ENCODE measurements at places on chromosomes 16 and 17. TPM values are rescaled to one million over a fixed set of nuclear protein-coding genes. Genes with fewer than 3 reads are reported as not detected.

Gene SPNS2
- not detected for total RNA-seq

Gene SOX8
- total RNA-seq: 0.20 TPM

Gene KRT25
- not detected for total RNA-seq

Gene KREMEN2
- not detected for total RNA-seq

Gene CSH2
- not detected for total RNA-seq

Gene KRT40
- not detected for total RNA-seq

Gene CRYBA1
- not detected for total RNA-seq

Gene CDYL2
- total RNA-seq: 15.8 TPM

Gene JUP
- 0.14 TPM for total RNA-seq

Gene CCL2
- total RNA-seq: not detected

Gene LRRC46
- 0.86 TPM for total RNA-seq

GRCh38 chr16:57186872-57187854 lies 1.0 kb downstream of the RSPRY1 start:
- no peak for DNase-seq

DNA sequence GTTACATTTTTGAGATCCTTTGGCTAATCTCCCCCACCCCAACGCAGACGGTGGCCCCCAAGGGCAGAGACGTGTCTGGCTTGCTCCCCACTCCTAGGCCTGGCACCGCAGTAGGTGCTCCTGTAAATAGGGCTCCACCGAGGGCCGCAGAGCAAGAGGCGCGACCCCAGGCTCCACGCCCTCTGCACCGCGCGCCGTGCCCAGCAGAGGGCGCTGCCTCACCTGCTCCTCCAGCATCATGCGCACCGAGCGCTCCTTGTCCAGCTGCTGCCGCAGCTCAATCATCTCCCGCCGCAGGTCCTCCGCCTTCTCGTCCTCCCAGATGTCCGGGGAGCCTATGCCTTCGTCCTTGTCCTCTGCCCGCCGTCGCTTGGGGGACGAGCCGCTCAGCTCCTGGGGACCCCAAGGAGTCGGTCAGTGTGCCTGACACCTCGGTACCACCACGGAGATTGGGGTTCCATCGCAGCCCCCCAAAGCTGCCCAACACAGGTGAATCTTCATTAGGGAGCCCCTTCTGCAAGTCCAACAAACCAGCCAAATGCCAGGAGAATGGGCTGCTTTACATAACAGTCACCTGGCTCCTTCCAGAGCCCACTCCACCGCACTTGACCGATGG lies 11.2 kb downstream of the TFAP4 start:
- DNase-seq: no peak

DNA sequence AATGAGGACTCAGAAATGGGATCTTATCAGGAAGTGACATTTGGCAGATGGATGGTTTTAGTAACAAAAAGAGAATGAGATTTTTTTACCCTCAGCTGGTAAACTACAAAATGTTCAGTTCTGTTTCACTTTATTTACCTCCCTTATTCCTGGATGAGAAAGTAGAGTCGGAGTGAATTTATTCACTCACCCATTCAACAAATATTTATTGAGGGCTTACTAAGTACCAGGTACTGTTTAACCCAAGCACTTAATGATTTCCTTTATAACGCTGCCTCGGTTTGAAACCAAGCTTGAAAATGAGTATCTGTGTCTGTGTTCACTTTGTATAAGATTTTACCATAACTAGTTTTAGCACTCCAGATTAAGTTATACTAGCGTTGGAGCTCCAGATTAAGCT lies 38.1 kb downstream of the CDRT15 start:
- DNase-seq: no peak

DNA sequence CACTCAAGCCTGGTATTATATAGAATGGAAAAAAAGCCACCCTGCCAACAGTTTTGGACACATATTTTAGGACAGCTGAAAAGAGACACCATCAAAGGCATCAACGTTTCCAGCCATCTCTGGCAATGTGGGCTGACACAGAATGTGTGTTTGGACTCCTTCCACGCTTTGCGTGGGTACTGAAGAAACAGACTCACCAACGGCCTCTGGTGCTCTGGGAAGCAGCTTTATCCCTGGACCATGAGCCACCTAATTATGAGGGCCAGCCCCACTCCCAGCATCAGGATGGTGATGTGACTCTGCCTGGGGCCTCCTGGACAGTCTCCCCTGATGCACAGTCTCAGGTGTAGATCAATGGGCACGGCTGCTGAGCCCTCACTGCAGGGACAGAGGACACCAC lies 27.9 kb downstream of the CCDC57 start:
- no peak for DNase-seq

GRCh38 chr16:17362946-17363345 lies 107.8 kb downstream of the XYLT1 start:
- no peak for DNase-seq

GRCh38 chr17:72853440-72854415 lies 238.8 kb downstream of the SLC39A11 start:
- no peak for DNase-seq

DNA sequence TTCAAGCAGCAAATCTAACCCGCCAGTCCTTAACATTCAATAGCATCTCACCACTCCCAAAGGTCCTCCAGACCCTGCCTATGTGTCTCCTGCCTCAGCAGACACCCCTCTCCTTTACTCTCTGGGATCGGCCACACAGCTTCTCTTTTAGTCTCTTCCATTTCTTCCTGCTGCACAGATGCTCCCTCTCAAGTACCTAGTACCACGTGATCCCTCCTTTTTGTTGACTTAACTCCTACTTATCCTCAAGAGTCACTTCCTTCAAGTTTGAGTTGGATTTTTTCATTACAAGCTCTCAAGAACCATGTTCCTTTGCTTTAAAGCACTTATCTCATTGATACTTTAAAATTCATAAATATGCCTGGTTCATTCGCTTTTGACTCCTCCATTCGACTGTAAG lies 24.9 kb downstream of the AMFR start:
- no peak for DNase-seq

GRCh38 chr17:16171613-16172012 lies 43.7 kb downstream of the NCOR1 start:
- no peak for DNase-seq

DNA sequence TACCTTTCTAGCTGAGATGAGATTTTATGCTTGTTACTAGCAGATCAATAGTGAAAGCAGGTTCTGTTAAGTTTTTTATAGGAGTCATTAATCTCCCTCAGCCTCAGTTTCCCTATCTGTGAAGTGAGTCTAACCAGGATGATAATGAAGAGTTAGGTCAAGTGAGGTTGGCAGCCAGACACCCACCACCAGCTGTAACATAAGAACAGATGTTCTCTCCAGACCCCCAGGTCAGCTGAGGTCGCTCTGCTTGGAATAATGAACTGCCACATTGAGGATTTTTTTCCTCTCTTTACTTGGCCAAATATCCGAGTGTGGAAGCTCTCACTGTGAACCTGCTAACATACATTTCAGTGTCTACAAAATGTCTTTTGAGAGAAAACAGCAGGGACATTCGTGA lies 389.6 kb downstream of the WWOX start:
- DNase-seq: no peak

DNA sequence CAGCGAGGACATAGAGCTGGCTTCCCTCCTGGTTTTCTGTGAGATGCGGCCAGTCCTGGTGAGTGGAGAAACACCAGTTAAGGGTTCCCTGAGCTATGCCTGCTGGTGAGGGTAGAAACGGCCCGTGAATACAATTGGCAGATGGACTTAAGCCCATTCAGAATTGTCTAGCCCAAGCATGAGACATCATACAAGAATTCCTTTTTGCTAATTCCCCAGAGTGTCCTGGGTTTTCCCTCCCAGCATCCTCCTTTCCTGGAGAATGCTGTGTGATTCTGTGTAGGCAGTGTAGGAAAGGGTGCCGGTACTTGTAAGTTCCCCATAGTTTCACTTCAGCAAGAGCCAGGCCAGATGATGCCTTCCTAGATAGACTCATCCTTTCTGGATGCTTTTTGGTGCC lies 65.1 kb downstream of the SDR42E1 start:
- DNase-seq: no peak

DNA sequence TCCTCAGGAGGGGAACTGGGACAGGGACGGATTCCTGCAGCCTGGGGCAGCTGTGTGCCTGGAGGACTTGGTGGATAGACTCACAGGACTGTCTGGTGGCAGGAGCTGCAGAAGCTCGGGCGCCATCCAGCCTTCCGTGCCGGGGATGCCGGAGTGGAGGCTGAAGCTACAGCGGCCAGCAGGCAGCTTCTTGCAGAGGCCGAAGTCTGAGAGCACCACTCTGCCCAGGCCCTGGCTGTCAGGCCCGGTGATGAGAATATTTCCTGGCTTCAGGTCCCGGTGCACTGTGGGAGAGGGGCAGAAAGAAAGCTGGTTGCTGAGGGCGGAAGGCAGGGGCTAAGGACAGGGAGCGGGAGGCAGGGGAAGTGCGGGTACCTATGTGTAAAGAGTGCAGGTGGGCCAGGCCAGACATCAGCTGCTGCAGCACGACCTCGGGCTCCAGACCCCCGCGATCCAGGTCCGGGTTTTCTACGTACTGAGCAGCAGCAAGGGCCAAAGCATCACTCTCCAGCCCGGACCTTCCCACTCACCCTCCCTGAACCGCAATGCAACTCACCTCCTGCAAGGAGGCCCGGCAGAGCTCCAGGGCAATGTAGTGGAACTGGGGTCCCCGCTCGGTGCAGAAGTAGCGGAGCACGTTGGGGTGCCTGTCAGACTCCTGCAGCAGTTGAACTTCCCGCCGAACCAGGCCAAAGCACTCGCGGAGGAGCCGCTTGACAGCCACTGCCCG lies 16.1 kb downstream of the PLK1 start:
- DNase-seq: no peak

DNA sequence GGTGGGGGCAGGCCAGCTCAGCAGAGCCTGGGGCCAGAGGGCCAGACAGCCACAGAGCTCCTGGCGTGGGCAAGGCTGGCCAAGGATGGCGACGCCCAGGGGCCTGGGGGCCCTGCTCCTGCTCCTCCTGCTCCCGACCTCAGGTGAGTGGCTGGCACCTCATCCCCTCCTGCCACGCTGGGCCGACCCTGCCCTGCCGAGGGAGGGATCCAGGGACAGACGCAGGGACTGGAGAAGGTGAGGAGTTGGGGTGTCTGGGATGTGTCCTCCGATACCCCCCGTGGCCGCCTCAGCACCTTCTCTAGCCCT lies at the start of gene ADGRG3:
TSS of gene ADGRG3 (plus strand) at position 44 of the 309 bp plus-strand sequence. CDS start at position 86, 42 bp downstream.
- DNase-seq: no peak

DNA sequence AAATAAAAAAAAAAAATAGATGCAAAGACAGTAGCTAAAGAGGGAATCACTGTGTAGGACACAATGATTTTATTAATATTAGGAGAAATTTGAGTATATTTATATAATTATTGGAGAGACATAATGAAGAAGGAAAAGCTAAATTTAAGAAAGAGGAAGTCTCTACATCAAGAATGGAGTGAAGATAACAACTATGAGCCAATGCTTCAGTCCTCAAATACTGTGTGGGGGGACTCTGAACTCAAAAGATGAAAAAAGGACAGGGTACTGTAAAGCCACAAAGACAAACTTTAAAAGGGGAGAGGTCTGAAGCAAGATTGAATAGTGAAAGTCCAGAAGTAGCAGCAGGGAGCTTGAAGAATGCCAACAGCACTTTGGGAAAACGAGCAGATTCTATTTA lies 44.7 kb downstream of the SKAP1 start:
- DNase-seq: no peak

GRCh38 chr17:80613732-80614071 lies 69.1 kb downstream of the RPTOR start:
- DNase-seq: no peak

GRCh38 chr16:78436846-78437245 lies 337.4 kb downstream of the WWOX start:
- no peak for DNase-seq

- DNase-seq: no peak
Observed at GRCh38 chr17:17108451-17109049, 66.3 kb downstream of the MPRIP start.

DNA sequence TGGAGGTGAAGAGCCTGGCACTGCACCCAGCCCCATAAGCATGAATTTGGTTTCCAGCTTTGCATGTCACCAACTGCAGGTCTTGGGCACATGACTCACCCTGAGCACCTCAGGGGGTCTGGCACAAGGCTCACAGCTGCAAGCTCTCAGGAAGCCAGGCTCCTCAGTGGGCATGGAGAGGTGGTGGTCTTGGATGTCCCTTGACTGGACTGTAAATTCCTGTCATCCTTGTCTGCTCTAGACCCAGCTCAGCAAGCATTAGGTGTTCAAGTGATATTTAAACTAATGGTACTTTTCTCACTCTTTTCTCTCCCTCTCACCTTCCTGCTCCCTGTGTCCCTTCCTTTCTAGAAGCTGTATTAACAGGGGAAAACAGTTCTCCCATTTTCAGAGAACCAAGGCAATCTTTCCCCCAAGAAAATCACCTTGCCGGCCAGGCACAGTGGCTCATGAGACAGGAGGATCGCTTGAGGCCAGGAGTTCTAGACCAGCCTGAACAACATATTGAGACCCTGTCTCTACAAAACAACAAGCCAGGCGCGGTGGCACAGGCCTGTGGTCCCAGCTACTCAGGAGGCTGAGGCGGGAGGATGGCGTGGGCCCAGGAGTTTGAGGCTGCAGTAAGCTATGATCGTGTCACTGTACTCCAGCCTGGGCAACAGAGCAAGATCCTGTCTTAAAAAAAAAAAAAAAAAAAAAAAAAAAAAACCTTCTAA lies 5.1 kb upstream of the KIFC3 start:
- DNase-seq: no peak

- DNase-seq: no peak
Observed at GRCh38 chr16:610513-611381, 20.0 kb upstream of the WFIKKN1 start.

- no peak for DNase-seq
Observed at GRCh38 chr17:17824119-17824782, 12.5 kb downstream of the SREBF1 start.

DNA sequence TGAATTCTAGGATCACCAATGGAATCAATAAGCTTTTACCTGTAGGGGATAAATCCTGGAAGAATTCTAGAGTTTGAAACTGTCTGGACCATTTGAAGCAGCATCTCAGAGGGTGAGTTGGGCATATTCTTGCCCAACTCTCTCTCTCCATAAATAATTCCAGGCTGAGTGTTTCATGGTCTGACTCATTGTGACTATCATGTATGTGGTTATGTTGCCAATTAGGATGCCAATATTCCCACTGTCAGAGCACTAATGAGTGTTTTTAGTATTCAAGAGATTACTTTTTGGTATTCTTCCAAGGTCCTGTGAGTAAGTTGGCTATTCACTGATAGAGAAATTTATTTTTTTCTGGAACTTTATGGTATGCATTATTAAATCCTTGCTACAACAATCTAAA lies 456.9 kb downstream of the TOX3 start:
- DNase-seq: no peak

DNA sequence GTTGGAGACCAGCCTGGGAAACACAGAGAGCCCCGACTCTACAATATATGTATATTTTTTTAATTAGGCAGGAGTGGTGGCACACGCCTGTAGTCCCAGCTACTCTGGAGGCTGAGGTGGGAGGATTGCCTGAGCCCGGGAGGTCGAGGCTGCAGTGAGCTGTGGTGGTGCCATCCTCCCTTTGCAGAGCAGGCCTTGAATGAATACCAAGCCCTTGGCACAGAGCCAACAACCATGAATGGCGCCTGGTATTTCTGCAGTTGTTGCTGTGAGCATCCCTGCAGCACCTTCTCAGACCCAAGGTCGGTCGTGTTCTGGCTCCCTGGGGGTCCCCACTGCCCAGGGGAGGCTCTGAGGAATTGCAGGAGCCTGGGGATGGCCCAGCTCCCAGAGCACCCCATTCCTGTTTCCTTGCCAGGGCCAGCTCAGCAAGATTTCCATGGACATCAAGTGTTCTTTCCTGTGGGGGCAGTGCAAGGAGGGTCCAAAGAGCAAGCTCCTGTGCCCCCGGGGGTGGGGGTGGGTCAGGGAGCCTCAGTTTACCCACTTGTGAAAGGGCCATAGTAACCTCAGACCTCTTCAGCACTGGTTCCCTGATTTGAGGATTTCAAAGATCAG lies 25.6 kb upstream of the RMI2 start:
- no peak for DNase-seq

Data from natural killer cell treated with Interleukin-12 subunit alpha and Interleukin-12 subunit beta and Interleukin-15 and Interleukin-18, amount 100 ng/mL, for 72 hours (primary cell).